NAMALWA (cell line): ENCODE measurements at places on chromosomes 3 and 15.

- no peak for DNase-seq
Observed at GRCh38 chr3:184277366-184277765, 1.5 kb downstream of the ECE2 start.

GRCh38 chr15:82952158-82953081, at the start of gene HOMER2:
Gene HOMER2 (minus strand): TSS chr15:82952720. CDS start chr15:82952535, 185 bp downstream.
- DNase-seq: no peak

GRCh38 chr15:98796685-98797357, 148.5 kb downstream of the IGF1R start:
- DNase-seq: no peak

DNA sequence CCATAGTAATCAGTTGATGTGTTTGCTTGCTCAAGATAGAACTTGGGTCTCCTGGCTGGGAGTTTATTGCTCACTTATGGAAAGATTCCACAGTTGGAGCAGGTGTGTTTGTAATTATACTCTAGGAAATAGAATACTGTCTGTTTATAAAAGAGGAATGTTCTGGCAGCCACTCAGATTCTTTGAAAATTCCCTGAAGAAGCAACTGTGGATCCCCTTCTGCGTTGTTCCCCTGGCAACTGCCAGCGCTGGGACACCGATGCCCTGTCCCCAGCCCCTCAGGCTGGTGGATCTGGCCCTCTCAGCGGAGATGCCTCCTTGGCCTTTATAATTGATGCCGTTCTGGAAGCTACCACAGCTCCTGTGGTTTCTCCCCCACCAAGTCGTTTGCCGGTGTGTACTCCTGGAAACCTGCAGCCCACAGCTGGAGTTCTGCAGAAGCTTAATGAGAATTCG, 225.9 kb downstream of the ITPR1 start:
- no peak for DNase-seq

GRCh38 chr15:89402518-89402805, 67.8 kb upstream of the POLG start:
- DNase-seq: no peak
